Lower lobe of right lung (tissue), 2 donors: ENCODE measurements at places on chromosomes 7 and 10.

GRCh38 chr7:131899271-131900030 lies 343.0 kb upstream of the PODXL start:
- no peak for DNase-seq

DNA sequence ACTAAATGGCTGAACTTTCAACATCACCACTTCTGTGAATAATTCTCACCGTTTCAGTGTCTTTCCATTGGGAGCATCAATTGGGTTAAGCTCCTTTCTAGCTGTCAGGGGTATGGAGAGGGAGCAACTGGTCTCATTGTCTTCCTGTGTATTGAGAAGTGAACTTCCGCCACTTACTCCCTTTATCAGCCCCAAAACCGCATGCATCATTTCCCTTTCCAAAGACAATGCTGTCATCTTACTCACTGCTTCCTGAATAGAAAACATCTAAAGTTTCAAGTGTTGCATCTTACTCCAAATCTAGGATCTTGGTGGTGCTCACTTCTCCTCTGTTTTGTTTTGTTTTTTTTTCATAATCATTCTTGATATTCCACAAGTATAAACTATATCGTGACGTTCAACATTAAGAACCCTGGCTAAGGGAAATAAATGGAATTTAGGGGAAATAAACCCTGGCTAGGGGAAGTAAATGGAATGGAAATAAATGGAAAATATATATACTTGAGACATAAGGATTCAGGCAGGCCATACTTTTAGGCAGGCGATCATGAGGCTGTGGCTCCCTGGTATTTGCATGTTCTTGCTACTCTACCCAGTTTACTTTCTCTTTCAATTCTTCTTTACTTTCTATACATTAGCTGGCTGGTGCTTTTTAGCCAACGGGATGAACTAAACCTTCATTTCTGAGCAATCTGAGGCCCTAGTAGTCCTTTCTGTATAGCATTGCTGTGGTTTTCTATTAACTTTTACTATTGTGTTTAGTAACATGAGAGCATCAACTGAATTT lies 371.9 kb downstream of the BMPER start:
- no peak for DNase-seq

GRCh38 chr7:82087099-82087498 lies 317.3 kb upstream of the HGF start:
- DNase-seq = no peak

DNA sequence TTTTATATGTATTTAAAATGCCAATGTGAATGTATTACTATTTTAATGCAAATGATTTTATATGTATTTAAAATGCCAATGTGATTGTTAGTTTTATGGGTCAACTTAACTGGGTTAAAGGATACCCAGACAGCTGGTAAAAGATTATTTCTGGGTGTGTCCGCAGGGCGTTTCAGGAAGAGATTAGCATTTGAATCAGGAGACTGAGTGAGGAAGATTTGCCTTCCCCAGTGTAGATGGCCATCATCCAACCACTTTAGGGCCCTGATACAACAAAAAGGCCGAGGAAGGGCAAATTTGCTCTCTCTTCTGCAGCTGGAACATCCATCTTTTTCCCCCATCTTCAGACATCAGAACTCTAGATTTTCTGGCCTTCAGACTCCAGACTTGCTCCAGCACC lies 116.2 kb downstream of the BAMBI start:
- DNase-seq = no peak

GRCh38 chr7:21104124-21104500 lies 317.4 kb upstream of the SP8 start:
- DNase-seq = no peak
